ENCODE measurements at places on chromosomes 2 and 18.

DNA sequence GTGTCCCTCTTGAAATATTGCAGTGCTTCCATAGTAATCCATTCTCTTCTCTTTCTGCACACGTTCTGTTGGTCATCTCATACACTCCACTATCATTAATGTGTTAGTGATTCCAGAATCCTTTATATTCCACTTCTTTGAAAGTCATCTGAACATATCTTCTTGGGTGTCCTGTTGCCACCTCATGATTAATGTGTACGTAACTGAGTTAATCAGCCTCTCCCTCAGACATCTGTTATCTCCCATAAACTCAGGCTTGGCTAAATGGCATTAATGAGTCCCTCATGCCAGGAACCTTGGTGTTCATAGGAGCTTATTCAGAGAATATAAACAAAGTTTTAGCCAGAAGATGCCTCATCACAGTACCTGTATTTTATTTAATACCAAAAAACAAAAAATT lies 126.4 kb downstream of the NCOA1 start:
- DNase-seq: no peak

DNA sequence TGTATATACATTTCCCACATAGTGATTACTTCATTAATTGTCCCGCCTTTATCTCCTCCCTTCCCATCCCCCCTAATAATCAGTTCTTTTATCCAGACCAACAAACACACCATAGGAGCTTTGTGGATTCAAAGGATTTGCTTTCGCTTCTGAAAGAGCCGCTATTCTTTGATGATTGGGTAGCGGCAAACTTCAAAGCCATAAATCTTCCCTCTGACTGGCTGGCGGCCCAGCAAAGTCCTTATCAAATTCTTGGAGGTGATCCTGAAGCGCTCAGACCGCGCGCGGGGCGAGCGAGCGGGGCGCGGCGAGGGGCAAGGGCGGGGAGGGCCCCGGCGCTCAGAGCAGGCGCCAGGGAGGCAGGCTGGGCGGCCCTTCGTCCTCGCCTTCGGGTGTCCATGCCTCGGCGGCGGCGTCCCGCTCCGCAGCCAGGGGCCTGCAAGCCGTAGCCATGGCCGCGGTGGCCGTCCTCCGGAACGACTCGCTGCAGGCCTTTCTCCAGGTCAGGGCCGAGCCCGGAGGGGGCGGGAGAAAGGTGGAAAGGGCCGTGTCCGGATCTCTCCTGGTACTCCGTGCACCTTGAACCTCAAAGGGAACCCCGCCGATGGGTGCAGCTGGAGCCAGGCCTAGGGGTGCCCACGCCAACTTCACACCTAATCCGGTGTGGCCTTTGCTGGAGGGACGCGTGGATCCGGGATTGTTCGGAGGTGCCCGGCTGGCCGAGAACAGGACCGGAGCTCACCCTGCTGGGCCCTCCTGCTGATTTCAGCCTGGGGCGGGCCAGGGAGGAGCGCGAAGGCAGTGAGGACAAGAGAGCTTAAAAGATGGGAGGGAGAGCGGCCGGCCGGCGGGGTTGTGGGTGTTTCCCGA lies at the start of gene SP5:
TSS of gene SP5 (plus strand) at position 276 of the 870 bp plus-strand sequence. CDS start at position 452, 176 bp downstream.
- peak; percentile 43 for DNase-seq

DNA sequence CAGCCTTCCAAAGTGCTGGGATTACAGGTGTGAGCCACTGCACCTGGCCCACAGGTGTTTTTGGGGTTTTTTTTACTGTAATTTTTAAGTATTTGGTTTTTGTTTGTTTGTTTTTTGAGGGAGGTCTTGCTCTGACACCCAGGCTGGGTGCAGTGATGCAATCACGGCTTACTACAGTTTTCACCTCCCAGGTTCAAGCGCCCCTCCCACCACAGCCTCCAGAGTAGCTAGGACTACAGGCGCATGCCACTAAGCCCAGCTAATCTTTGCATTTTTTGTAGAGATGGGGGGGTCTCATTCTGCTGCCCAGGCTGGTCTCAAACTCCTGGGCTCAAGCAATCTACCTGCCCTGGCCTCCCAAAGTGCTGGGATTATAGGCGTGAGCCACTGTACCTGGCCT lies 7.3 kb upstream of the SLC11A1 start:
- DNase-seq: no peak

- no peak for DNase-seq
Measured at GRCh38 chr2:128498086-128498485, 179.4 kb upstream of the HS6ST1 start.

- no peak for DNase-seq
Measured at GRCh38 chr2:45728458-45728942, 77.0 kb downstream of the PRKCE start.
